ENCODE measurements at places on chromosomes 12 and 14.
A peak's percentile ranks its signal among the peaks of the same experiment; 100 is the strongest.

DNA sequence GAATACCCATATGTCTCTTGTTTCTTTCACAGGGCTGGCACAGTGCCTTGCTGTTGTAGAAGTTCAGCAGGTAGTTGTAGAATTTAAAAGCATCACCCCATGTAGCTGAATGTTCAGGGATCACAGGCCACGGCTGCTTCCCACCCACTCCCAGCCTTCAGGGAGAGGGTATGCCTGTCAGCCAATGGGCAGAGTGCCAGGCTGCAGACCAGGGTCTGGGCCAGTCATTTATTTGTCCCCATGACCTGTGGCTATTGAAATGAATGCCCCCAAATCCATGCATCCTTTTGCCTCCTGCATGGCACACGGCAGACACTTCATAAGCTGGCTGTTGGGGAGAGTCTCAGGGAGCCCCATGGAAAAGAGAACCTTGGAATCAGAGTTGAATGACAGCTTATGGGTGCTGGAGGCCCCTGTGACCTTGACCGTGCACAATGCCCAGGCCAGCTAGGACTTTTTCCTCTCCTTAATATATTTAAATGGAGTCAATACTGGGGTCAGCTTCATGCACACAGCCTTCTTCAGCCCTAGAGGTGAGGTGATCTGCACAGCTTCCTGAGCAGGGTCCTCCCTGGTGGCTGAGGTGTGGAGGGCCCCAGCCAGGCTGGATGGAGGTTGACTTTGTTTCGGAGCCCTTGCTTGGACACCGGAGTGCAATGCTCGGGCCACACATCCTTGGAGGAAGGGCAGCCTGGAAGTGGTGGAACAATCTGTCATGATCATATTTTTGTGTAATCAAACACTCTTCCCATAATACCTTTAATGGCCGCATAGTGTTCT lies 45.3 kb downstream of the PRMT8 start:
- DNase-seq = no peak

DNA sequence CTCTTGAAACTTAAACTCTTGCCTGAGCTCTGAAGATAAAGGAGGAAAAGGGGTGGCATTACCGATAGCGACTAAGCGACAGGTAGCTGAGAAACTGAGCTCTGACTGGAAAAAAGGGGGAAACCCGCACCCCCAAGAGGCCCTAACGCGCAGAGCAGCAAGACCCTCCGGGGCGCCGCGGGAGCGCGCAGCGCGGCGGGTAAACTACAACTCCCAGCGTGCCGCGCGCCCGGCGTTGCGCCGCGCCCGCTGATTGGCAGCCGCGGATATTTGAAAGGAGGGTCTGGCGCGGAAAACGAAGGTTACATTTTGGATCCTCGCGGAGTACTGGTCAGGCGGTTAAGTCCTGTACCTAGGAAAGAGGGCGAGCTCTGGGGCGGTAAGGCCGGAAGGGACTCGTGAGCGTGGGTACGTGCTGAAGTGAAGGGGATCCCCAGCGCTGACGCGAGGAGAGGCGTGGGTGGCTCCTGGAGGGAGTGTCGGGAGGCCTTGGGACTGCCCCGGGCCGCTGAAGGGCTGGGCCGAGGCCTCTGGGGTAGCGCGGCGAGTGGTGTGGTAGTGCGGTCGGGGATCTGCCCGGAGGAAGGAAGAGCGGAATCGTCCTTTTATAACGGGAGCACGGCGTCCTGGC lies at the start of gene ESPL1:
ESPL1 (plus strand) TSS at position 301 of the 631 bp plus-strand sequence. CDS start 468 bp downstream, outside the sequence.
- DNase-seq = peak; percentile 84

DNA sequence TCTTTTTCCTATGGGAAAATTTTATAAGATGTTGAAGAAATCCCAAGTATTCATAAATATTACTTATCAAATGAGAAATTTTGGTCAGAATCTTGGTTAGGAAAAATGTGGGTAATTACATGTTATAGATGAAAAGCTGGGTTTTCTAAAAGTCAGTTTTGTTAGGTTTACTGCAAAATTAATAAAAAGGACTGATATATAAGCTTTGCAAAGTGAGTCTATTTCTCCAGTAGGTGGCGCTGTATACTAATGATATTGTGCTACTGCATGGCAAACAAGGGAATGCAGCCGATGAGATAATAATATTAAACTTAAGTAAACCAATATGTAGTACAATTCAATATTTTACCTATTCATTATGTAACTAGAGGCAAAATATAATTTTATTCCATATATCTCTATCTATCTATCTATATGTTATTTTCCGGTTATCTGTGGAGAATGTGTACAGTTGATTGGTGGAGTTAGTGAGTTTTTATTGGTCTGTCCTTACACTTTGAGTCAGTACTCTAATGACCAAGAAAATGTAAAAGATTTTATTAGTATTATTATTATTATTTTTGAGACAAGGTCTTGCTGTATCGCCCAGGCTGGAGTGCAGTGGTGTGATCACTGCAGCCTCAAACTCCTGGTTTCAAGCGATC lies 32.9 kb downstream of the MIPOL1 start:
- DNase-seq = no peak

DNA sequence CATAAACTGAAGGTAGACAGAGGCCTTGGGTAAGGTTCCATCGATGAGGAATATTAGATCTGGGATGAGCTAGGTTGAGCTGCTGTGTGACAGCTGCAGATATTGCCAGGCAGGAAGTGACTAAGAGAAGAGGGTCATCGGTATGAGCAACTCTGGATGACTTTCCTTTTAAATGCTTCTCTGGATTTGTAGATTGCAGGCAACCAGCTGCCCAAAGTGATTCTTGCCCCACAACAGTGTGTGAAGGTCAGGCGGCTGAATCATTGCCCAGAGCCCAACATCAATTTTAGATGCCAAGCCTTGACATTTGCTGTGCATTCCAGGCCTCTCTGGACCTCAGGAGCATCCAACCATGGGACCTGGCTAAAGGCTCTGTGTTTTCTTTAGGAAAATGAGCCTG lies 255.9 kb downstream of the DPF3 start:
- DNase-seq = no peak

DNA sequence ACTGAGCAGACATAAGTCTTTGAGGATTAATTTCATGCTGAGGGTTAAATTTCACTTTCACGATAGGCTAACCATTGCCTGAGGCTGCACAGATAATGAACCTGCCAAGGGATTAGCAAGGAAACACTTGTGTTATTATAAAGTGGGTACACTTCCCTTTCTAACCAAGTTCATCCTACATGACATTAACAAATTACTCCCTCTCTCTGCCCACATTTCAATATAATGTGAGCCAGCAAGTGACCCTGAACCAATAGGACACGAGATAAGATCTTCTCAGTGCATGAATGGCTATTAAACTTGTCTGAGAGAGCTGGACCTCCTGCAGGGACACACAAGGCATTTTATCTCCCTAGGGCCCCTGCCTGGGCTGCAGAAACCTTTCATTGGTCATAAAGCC lies 173.5 kb downstream of the PAX9 start:
- no peak for DNase-seq

DNA sequence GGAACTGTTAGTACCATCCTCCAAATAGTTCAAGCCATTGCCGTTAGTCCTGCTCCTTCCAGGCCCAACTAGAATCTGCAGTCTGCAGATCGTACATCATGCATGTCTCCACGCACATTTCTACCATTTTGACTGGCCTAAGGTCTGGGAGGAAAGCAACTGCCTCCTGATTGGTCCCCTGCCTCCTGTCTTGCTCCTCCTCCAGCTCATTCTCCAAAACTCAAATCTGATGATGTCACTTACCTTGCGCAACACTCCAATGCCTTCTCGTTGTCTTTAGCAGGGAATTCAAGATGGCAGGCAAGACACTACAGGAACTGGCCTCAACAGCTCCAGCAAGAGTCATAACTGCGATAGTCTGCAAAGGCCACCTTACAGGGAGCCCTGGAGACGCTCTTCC lies 9.7 kb upstream of the HCAR1 start:
- DNase-seq = no peak

- DNase-seq = no peak
Observed at GRCh38 chr14:92619671-92620456, 106.3 kb downstream of the RIN3 start.

- no peak for DNase-seq
Observed at GRCh38 chr12:14802247-14802646, 1.0 kb downstream of the WBP11 start.

GRCh38 chr14:92039063-92039718 lies 668 bp downstream of the TRIP11 start:
- peak; percentile 88 for DNase-seq

DNA sequence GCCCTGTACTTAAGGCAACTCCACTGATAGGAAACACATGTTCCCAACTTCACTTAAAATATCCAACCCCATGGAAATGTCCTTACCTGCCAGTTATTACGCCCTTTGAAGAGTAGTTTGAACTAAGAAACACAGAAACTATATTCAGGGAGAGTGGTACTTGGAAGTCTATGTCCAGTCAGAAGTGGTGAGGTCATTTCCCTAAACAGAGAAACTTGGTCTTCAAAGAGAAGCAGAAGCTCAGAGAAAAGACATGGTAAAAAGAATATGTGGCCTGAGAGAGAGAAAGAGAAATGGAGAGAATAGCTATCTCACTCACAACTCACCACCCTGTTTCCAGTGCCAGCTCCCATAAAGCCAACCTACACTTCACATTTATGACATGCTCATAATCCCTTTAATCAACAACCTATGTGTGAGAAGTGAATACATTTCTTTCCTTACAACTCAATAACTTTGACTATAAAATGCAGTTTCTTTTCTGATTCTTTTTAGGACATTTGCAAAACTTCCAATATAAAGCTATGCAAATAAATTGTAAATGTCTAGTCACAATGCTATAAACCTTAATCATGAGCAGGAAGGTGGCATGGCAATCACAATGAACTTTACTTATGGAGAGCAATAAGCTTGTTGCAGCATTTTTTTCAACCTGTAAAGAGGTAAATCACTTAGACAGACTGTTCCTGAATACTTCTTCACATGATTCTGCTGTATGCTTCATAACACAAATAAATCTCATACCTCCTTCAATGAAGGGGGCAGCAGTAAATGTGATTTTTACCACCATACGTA lies 67.1 kb downstream of the CPNE8 start:
- DNase-seq = no peak

- DNase-seq = no peak
Observed at GRCh38 chr12:102010265-102010994, 51.4 kb downstream of the WASHC3 start.

GRCh38 chr12:131383291-131383690 lies 327.6 kb upstream of the SFSWAP start:
- DNase-seq = no peak

DNA sequence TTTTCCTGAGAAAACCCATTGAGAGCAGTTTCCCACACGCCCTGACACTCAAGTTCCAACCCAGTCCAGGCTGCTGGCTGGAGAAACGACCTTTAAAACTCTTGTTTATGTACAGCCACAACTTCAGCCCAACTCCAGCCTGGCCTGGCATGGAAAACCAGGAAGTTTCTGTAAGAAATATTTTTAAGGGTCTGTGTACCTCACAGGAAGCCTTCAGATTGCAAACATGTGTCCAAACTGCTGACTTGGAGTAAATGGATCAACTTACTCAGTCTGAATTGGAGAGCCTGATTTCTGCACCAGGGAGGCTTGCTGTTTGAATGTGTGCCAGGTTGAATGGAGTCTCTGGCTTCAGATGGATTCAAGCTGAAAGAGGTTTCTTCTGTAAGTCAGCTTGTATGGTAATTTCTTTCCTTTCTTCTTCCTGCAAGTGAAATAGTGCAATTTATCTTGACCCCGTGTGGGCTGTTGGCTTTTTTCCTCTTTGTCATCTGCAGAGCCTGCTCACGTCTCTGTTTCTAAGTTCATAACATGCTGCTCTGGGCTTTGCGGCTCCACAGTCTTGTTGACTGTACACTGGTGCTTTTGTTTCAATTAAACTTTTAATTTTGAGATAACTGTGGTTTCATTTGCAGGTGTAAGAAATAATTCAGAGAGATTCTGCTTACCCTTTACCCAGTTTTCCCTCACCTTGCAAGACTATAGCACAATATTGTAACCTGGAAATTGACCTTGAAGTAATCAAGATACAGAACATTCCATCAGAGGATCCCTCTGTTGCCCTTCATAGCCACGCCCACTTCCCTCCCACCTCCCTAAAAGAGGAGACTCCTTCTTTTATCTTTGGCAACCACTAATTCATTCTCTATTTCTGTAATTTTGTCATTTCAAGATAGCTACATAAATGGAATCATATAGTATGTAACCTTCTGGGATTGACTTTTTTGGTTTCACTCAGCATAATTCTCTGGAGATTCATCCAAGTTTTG lies 109.7 kb upstream of the PRMT8 start:
- no peak for DNase-seq

- no peak for DNase-seq
Observed at GRCh38 chr12:120468821-120469449, 613 bp downstream of the SRSF9 start.

DNA sequence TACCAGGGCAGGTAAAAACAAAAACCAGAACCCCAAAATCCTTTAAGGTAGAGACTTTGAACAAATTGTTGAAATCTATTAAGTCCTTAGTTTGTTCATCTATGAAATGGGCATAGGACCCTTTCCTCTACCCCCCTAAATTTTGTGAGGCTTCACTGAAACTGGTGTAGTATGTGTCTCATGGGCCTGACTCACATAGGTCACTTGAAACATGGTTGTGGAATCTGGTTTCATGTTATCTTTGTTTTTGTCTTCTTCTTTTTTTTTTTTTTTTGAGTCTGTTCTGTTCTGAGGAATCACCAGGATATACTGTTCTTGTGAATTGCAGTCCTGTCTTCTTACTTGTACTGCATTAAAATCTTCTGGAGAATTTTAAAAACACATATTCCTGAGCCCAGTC lies 202.2 kb downstream of the KTN1 start:
- DNase-seq = no peak

DNA sequence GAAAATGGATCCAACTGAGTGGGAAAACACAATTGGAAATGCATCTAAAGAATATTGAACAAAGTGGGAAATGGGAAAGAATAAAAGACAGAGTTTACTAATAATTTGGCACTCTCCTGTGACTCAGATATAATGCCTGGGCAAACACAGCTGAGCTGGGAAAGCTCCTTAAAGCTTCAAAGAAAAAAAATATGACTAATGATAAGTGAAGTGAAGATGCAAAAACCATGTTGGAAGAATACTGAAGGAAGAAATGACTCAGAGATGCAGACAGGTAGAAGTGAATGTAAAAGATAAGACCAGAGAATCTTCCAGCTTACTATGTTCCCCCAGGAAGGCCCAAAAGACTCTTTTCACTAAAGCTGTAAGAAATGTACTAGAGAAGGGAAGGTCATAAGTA lies 62.4 kb upstream of the FOXG1 start:
- DNase-seq = no peak

GRCh38 chr12:30188602-30189326 lies 405.0 kb upstream of the TMTC1 start:
- no peak for DNase-seq

GRCh38 chr14:94914191-94914590 lies 144.3 kb upstream of the GSC start:
- DNase-seq = no peak

DNA sequence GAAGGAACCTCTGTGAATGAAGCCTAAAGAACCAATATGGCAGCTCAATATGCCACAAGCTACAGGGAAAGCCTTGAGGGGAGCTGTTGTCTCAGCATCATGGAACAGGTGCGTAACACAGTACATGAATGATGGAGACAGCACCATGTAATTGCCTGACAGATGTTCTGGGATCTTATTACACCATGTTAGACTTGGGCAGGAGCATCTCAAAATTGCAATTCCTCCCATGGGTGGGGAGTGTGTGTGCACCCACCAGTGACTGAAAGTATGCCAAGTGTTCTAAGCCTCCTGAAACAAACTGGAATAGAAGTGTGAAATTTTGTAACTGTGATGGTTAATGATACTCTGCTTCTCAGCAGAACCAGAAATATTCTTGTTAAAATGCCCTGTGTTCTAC lies 151.0 kb upstream of the SRRM4 start:
- no peak for DNase-seq

GRCh38 chr12:12999271-12999958 lies 650 bp downstream of the HEBP1 start:
- DNase-seq = no peak

Data from iPS DF 19.7 (cell line).